ENCODE measurements at places on chromosomes 6 and 20. TPM values are rescaled to one million over a fixed set of nuclear protein-coding genes. Genes with fewer than 3 reads are reported as not detected.

DNA sequence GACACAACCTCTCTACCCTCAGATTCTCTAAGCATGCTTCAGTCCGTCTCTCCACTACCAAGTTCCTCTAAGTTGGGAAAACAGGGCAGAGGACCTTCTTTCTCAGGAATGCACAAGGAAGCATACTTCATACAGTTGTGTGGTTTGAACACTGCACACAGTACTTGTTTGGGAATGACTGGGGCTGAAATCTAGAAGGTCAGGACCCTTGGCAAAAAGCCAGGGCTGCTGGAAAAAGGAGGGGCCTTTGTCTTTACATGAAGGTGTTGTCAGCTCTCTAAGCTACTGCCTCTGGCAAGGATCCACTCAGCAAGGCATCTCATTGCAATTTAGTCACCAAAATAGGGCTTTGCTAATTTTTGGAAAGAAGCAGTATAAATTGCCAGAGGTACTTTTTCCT lies 20.7 kb upstream of the HEY2 start:
- DNase-seq = no peak

DNA sequence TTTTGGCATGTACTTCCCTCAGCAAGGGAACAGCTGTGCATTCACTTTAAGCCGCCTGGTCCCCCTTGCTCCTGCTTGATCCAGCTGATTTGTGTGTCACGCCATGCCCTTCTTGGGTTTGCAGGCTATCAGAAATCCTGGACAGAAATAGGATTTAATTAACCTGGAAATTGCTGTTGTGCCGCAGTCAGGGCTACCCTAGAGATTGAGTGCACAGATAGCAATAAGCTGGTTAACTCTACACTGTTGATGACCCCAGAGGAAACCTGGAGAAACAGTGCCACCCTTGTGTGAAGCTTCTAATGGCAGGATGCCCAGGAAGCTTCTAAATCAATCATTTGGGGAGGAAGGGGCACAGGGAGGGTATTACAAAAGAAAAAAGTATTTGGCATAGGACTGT lies 199.0 kb downstream of the JARID2 start:
- no peak for DNase-seq

DNA sequence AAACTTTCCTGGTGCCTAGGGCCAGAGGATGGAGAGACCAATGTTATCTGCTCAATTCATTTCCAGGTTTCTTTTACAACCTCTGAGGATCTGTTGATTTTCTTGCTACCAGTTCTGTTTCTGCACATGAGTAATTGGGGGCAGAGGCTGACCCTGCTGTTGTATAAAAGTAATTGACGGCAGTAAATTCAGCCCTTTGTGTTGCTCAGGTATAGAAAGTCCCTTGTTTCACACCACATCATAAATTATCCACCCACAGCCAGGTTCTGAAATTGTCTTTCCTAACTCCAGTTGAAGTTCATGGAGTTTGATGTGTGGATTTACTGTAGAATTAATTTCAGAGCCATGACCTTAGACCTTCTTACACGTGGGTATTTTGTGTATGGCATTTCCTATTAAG lies 107.4 kb upstream of the GRIK2 start:
- no peak for DNase-seq

- no peak for DNase-seq
These were observed 26.5 kb upstream of the TULP1 start for GRCh38 chr6:35539223-35539622.

- no peak for DNase-seq
These were observed 134.8 kb upstream of the INSM1 start for GRCh38 chr20:20233041-20233514.

SSTR4 gene
- polyA plus RNA-seq = not detected

FERMT1 gene
- polyA plus RNA-seq = 0.39 TPM

KCNG1 gene
- 0.43 TPM for polyA plus RNA-seq

MYMX gene
- 22.3 TPM for polyA plus RNA-seq
